ENCODE measurements at places on chromosomes 3 and 15. TPM values are rescaled to one million over a fixed set of nuclear protein-coding genes. Genes with fewer than 3 reads are reported as not detected.

DNA sequence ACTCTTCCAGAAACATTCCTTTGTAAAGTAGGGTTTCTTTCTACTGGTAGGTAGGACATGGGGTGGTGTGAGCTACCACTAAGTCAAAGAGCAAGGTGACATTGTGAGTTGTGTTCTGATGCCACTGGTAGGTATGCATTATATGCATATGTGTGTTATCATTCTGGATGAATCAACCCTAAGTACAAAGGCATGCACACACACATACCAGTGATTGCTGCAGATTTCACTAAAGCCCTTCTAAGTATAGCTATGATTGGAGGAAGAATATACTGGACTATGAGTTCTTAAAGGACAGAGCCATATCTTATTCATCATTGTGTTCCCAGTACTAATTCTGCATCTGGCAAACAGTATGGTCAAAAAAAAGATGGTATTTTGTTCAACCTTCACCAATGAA, 646.0 kb downstream of the AGBL1 start:
- no peak for DNase-seq

DNA sequence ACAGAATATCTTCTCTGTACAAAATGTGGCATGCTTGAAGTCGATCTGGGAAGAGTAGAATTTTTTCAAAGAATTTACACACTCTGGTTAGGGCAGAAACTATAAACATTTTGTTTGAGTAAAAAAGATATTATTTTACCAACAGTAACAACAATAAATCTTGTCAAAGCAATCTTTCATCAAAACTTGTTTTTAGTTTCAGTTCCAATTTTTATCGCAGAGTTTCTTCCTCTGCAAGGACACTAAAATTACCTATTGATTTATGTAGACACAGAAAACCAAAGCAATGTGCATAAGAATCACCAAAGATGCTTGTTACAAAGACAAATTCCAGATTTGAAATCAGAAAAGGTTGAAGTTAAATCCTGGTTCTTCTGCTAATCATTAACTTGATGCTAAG, 61.9 kb downstream of the CGGBP1 start:
- no peak for DNase-seq

The CRBN gene
- total RNA-seq, result 107 TPM

DNA sequence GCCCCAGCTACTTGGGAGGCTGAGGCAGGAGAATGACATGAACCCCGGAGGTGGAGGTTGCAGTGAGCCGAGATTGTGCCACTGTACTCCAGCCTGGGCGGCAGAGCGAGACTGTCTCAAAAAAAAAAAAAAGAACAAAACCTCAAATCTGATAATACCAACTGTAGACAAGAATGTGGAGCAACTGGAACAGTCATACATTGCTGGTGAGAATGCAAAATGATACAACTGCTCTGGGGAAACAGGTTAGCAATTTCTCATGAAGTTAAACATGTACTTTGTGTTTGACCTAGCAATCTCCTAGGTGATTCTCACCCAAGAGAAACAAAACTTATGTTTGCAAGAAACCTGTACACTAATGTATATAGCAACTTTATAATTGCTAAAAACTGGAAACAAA, 4.4 kb upstream of the VHL start:
- no peak for DNase-seq

The GOLGA8Q gene
- total RNA-seq, result 1.3 TPM

GRCh38 chr3:126440709-126440995, 35.0 kb downstream of the ZXDC start:
- no peak for DNase-seq

DNA sequence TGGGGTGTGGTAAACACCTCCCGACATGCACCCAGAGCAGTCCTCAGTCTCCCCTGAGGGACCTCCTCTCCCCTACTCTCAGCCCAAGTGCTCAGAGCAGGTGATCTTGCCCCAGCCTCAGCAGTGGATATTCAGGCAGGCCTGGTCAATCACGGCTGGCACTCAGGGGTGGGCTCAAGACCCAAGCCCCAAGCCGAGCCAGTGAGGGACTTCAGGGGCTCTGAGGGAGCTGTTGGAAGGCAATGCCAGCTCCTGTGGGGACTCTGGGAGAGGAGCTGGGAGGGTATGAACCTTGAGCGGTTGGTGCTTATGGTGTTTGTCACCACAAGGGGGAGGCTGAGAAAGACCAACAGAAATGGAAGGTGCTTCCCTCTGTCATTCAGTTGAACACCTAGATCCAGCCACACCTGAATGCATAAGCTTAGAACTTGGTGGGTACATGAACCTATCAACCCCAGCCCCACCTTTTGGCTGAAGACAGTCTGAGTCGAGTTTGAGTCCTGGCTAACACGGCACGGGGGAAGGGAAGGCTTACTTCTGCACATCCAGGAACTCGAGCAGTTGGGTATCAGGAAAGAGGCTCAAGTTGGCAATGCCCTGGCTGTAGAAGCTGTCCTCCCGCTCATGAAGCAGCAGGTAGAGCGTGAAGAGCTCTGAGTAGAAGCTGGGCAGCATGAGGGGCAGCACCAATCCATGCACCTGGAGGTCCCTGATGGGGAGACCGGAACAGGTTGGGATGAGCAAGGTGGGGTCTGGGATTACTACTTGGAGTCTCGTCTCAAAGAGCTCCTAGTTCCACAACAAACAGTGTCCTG, 19.2 kb downstream of the ALS2CL start:
- no peak for DNase-seq

The SHF gene
- total RNA-seq, result 24.5 TPM

- DNase-seq, result no peak
Measured at GRCh38 chr15:72037321-72037720, 80.6 kb downstream of the MYO9A start.

The CGNL1 gene
- total RNA-seq, result under 0.01 TPM

- no peak for DNase-seq
Measured at GRCh38 chr3:62036726-62037125, 336.6 kb downstream of the FEZF2 start.

DNA sequence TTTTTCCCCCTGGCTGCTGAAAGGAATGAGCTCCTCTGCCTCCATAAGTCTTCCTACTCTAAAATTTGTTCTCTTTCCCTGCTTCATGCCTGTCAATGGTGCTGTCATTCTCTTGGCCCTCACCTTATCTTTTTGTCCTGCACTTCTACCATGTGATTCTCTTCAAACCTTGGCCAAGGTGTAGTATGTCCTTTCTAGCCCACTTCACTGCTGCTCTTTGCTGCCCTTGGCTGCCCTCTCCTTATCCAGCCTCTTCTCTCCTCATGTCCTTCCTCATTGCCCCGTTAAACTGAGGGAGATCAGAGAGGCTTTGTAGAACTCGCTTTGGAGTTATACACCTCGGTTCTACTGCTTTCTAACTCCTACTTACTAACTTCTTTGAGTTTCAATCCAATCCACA, 19.7 kb downstream of the MINDY4B start:
- DNase-seq, result no peak

The TMEM44 gene
- 27.2 TPM for total RNA-seq

DNA sequence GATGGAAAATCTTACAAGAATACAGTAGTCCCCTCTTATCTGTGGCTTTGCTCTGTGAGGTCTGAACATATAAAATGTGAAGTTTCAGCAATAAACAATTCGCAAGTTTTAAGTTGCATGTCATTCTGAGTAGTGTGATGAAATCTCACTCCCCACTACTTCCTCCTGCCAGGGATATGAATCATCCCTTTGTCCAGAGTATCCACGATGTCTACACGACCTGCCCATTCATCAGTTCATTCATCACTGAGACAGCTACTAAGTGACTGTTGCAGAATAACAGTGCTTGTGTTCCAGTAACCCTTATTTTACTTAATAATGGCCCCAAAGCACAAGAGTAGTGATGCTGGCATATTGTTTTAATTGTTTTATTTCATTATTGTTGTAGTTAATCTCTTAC, 489.2 kb upstream of the UBE2E2 start:
- no peak for DNase-seq

DNA sequence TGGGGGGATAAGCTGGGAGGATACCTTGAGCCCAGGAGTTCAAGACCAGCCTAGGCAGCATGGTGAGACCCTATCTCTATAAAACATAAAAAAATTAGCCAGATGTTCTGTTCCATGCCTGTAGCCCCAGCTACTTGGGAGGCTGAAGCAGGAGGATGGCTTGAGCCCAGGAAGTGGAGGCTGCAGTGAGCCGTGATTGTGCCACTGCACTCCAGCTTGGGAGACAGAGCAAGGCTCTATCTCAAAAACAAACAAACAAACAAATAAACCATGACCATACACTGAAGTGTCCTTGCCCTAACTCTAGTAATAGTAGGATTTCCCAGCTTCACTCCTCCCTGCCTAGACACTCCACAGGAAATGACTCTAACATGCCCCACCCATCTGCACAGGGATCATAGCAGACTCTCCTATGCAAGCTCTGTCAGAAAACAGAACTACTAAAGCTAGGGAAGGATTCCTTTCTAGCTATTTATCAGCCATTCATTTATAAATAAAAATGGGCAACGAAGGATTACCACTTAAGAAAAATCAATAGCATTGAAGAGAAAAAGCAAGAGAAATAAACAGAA, 4.6 kb downstream of the ERICH6 start:
- no peak for DNase-seq

The GCSAM gene
- total RNA-seq, result 1.3 TPM

- DNase-seq, result no peak
Measured at GRCh38 chr3:38836561-38836960, 20.5 kb upstream of the SCN10A start.

The ZPLD1 gene
- total RNA-seq, result not detected

- DNase-seq, result no peak
Measured at GRCh38 chr15:75493732-75494131, 42.2 kb upstream of the SIN3A start.

The SYNPR gene
- total RNA-seq, result under 0.01 TPM

- no peak for DNase-seq
Measured at GRCh38 chr15:78076231-78077052, 1.1 kb downstream of the TBC1D2B start.

GRCh38 chr15:72112116-72112515, 5.8 kb downstream of the MYO9A start:
- DNase-seq, result no peak

DNA sequence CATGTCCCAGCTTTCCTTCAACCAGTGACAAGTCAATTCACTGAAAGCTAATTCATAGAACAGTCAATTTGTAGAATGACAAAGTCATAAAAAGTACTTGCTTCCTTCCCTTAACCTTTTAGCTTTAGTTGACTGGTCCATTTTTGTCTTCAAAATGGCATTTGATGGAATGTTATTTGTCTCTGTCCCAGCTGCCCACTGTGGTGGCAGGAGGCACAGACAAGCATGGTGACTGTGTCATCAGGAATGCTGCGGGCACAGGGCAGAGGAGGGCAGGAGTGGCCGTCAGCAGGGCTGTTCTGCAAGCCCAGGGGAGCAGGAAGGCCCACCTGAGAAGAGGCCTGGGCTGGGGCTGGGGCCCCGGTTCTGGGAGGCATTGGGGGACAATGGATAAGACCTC, 10.0 kb downstream of the IQSEC1 start:
- no peak for DNase-seq

The CPLX3 gene
- total RNA-seq, result not detected

GRCh38 chr3:140292170-140292569, 357.2 kb downstream of the CLSTN2 start:
- DNase-seq, result no peak

DNA sequence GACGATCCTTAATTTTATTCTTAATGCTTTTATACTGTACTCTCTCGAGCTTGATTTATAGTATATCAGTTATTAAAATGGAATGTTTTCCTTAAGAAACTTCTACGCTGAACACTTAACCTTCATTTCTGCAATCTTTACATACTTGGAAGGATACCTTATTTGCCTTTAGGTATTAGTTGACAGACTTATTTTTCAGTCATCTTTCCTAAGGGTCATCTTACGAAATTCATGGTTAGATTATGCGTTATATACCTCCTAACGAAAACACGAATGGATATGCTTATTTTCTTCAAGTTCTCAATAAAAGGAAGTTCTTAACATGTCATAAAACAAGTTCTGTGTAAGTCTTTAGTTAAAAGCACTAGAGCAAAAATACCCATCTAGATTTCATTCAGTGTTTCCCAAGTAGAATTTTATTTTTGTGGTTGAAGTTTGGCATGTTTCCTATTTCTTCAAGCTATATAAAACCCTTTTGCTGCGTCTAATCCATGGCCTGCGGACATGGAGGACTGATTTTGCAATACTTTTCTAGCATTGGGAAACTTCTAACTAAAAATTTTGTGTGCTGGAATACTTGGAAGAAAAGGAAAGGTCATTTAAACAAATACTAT, 231.3 kb downstream of the TP63 start:
- no peak for DNase-seq

The SLC51A gene
- total RNA-seq, result not detected

DNA sequence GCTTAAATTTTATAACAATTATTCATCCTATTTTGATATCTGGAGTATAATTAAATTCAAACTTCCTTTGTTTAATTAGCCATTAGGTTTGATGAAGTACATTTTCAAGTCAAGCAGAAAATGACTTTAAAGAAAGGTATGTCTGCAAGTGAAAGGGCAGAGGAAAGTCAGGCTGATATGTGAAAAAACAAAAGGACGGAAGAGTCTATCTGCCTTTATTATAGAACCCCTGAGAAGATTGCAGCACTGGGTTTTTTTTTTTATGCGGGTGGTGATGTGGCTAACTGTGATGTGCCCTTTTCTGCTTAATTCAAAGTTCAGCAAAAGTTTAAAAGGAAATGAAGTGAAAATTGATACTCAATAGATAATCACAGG, 83.2 kb downstream of the COL8A1 start:
- no peak for DNase-seq

DNA sequence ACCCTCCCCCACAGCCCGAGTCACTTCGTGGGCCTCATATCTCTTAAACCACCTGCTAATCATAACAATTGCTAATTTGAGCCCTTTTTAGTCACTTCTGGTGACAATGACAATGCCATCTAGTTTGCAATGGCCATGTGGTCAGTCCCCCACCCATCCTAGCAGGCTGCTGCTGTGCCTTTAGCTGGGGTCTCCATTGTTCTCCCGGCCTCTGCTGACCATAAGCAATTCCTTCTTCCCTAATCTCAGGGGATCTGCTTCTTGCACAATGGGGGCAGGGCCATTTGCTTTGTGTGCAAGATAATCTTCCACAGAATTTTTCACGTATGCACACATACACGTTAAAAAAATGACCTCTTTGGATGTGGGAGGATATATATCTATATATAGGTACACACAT, 406.1 kb upstream of the ONECUT1 start:
- no peak for DNase-seq

DNA sequence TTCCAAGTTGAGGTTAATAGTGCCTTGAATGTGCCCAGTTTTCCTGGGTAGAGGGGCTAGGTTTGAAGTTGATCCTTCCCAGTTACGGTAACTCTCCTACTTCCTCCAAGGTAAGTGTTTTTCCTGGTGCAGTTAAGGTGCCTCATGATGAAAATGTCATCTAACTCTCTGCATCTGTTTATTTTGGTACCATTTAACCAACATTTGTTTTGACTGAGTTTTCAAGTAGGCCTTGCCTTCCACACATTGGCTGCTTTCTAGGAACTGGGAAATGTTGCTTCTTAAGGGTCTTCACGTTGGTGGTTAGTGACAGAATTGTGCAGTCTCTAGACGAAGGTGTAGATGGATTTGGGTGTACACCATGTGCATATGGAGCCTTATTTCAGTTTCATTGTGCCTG, 31.3 kb downstream of the USP3 start:
- DNase-seq, result no peak

The GOLGA6A gene
- total RNA-seq, result under 0.01 TPM

- DNase-seq, result no peak
Measured at GRCh38 chr15:34246276-34246976, 21.6 kb downstream of the EMC4 start.

The TMEM40 gene
- total RNA-seq, result 0.27 TPM

GRCh38 chr3:112675943-112676535, 35.1 kb upstream of the CCDC80 start:
- no peak for DNase-seq

Data from hematopoietic multipotent progenitor cell (in vitro differentiated cells).